Stimulated activated CD8-positive, alpha-beta memory T cell treated with anti-CD3 and anti-CD28 coated beads, Interleukin-4, amount 100 ng/mL, for 1 hour (primary cell): ENCODE measurements at places on chromosomes 16 and 17.
A peak's percentile ranks its signal among the peaks of the same experiment; 100 is the strongest.

- DNase-seq, result no peak
These were observed 1.6 kb downstream of the CD7 start for GRCh38 chr17:82315703-82316358.

- no peak for DNase-seq
These were observed 77.4 kb upstream of the CCL2 start for GRCh38 chr17:34177642-34178041.

- no peak for DNase-seq
These were observed 12.8 kb downstream of the NOD2 start for GRCh38 chr16:50706250-50706649.

GRCh38 chr16:4384509-4384942 lies 12.9 kb downstream of the VASN start:
- no peak for DNase-seq

DNA sequence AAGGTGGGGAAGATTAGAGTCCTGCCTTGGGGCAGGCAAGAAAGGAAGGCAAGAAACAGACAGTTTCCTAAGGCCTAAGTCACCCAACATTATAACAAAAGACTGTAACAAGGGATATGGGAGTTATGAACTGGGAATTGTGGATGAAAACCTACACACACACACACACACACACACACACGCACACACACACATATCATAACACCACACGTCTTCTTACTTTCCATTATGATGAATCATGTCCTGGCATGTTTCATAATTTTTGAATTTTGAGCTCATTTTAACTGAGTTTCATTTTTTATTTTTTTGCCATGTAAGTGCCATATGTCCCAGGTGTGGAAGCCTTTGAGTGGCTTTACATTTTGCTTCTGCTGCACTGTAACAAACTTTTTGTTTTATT lies 29.9 kb downstream of the HS3ST2 start:
- DNase-seq, result no peak

GRCh38 chr17:45929344-45929743 lies 35.0 kb downstream of the MAPT start:
- DNase-seq, result no peak

- no peak for DNase-seq
These were observed 29.7 kb upstream of the APPBP2 start for GRCh38 chr17:60555786-60556185.

GRCh38 chr16:19008245-19009169 lies 24.8 kb downstream of the TMC7 start:
- DNase-seq, result no peak

DNA sequence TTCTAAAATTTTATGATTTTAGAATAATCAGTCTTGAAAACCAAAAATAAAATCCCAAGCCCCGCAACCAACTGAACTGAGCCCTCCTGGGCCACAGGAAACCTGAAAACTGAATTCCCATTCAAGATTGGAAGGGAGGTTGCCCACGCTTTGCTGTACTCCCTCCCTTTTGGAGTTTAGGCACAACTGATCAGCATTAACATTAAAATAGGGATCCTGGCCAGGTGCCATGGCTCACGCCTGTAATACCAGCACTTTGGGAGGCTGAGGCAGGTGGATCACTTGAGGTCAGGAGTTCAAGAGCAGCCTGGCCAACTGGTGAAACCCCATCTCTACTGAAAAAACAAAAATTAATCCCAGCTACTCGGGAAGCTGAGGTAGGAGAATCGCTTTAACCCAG lies 52.7 kb upstream of the NETO2 start:
- DNase-seq, result no peak

DNA sequence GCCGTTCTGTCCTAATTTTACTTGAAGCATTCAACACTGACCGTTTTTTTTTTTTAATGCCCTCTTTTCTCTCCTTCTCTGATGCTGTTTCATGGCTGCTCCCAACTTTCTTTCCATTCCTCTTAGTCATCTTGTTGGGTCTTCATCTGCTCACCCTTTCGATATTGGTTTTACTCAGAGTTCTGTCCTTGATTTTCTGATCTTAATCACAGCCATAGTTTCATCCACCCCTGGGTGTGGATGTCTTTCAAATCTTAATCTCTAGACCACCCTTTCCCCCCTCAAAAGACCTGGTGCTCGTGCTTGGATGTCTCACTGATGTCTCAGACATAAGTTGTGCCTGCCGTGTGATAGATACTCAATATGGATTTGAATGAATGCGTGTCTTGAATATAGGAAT lies 22.4 kb downstream of the NDEL1 start:
- no peak for DNase-seq

GRCh38 chr16:68366062-68366461 lies 55.2 kb downstream of the PRMT7 start:
- DNase-seq, result no peak

- DNase-seq, result no peak
These were observed 32.7 kb downstream of the STAT5B start for GRCh38 chr17:42243493-42243982.

DNA sequence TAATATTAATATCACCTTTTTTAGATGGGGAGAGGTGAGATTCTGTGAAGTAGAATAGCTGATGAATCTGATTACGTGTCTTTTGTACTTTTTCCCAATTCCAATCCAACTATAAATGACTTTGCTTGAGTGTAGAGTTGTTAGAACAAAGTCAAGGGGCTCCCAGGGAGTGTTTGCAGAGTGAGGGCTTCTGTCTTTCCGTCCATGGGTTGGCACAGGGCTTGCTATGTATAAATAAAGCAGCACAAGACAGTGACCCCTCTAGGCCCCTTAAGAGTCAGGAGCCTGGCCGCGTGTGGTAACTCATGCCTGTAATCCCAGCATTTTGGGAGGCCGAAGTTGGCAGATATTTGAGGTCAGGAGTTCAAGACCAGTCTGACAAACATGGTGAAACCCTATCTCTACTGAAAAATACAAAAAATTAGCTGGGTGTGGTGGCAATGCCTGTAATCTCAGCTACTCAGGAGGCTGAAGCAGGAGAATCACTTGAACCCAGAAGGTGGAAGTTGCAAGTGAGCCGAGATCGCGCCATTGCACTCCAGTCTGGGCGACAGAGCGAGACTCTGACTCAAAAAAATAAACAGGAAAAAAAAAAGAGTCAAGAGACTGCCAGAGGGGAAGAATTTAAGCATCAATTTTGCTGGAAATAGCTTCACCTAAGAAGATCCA lies 127.9 kb upstream of the HS3ST3A1 start:
- DNase-seq, result no peak

- DNase-seq, result no peak
These were observed 27.8 kb upstream of the MEAK7 start for GRCh38 chr16:84532291-84532724.

DNA sequence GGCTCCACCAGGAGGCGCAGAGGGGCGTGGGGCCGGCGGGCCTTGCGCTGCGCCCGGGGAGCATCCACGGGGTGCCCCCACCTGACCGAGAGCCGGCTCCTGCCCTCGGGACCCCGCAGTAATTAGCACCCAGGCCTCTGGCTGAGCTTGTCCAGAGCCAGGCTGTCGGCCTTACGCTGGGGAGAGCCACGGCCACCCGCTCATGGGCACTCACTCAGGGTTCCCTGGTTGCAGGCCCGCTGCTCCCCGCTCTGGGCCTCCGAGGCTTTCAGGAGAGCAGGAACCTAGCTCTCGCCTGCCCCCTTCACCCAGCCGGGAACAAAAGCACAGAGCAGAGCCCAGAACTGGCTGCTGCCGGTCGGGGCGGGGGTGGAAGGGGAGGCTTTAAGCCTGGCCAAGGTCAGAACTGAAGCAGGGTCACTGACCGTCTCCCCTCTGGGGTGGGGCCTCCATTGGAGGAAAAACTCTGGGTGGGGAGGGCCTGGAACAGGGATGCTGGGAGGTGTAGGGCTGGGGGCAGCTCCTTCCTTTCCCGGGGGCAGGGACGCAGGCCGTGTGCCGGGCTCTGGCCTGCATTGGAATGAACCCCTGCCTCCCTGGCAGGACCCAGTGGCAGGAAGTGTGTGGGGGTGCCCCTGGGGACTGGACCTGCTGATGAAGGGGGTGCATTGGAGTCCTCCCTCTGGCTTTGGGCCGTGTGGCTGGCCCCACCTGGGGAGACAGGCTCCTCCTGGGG lies 12.3 kb downstream of the GLIS2 start:
- no peak for DNase-seq

DNA sequence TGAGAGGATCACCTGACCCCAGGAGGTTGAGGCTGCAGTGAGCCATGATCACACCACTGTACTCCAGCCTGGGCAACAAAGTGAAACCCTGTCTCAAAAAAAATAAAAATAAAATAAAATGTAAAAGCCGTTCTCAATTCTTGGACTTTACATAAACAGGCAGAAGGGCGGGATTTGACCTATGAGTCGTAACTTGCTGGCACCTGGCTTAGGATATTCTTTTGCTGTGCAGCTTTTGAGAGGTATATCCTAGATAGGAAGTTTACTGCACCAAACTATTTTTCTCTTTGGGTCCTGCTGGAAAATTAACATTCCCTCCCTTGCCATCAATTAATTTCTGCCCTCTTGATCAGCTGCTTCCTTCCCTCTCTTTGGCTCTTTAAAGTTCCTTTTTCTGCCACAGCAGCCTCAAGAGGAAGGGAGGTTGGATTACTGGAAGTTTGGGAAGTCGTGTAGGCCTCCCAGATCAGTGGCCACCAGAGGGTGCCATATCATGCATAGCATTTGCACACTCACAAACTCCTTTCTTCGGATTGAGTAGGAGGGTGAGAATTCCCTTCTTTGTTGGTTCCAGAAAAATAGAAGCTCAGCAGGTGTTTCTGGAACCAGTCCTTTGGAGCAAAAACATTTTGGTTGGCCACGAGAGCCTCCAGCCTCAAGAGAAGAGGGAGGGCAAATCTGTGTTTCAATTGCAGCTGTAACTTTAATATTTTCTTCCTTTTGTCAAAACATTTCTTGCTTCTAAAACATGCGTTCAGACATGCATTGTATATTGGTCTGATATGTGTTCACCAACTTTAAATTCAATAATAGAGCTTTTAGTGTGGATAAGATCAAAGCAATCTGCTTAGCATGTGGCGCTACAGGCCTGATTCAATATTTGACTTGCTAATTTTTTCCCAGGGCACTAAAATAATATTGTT lies 147.3 kb downstream of the CCDC182 start:
- no peak for DNase-seq

DNA sequence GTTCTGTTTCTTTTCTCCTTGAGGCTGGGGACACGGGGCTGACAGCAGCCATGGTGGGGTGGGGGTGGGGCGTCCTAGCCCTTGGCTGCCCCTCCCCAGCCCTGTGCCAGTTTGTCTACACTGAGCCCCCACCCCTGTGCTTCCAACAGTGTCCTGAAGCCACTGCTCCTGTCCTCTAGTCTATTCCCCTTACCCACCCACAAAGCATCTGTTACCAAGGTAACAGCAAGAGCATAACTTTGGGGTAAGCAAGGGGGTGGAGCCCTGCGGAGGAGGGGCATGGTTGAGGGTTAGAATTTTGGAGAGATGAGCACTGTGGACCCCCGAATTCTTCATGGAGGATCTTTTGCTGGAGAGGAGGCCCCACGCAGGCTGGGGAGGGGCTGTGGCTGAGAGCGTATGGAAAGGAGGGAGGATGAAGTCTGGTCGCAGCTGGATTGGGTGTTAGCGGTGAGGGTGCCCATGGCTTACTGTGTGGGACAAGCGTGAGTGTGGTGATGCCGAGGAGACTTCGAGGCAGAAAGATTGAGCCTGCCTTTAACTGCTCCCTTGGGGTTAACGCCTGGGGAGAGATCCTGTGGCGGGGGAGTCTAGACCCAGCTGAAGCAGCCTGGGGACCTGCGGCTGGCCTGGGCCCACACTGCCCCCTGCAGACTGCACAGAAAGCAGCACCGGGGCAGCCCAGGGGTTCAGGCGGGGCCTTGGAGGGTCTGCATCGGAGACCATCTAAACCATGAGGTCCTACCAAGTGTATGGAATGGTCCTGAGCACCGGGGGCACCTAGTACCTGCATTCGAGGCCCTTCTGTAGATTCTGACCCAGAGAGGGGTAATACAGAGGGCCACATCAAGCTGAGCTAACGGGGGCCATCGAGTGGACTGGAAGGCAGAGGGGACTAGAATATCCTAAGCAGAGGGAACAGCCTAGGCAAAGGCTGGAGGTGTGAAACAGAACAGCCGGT lies 6.1 kb upstream of the STAC2 start:
- no peak for DNase-seq

GRCh38 chr16:10297341-10298006 lies 88.4 kb upstream of the ATF7IP2 start:
- DNase-seq, result no peak

DNA sequence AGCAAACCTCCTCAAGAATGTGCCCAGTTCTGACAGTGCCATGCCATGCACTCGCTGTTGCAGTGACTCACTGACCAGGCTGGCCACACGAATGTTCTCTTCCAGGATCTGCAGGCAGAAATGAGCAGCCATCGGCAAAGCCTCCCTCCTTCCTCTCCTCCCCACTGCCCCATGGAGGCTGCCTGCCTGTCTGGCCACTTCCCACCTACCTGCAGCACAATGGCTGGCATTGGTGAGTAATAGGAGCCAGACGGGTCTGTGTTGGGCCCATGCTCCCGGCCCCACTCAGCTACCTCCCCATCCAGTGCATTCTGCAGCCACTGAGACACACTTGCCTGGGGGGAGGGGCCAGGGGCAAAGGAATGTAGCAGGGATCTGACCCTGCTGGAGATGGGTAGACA lies 2.8 kb upstream of the MATCAP1 start:
- DNase-seq, result no peak

DNA sequence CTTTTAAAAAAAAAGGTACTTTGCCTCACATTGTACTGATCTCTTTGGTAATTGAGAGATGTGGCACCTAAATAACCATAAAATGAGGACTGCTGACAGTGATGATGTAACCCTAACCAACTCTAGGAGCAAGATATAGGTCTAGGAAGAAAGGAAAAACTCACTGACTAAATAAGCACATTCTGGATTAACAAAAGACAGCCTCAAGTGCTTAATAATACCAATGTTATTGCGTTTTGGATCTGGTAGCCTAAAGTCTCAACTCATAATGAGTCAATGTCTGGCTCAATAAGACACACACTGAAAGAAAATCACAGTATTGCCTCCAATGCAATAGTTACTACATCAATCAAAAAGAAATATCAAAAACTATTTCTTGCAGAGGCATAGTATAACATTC lies 3.0 kb downstream of the ERN1 start:
- DNase-seq, result no peak

- DNase-seq, result no peak
These were observed 28.3 kb upstream of the PITPNA start for GRCh38 chr17:1590747-1591473.

- no peak for DNase-seq
These were observed 13.5 kb downstream of the NSRP1 start for GRCh38 chr17:30130121-30130520.

GRCh38 chr17:44385287-44386181 lies 3.9 kb downstream of the ITGA2B start:
- DNase-seq, result peak; percentile 47

DNA sequence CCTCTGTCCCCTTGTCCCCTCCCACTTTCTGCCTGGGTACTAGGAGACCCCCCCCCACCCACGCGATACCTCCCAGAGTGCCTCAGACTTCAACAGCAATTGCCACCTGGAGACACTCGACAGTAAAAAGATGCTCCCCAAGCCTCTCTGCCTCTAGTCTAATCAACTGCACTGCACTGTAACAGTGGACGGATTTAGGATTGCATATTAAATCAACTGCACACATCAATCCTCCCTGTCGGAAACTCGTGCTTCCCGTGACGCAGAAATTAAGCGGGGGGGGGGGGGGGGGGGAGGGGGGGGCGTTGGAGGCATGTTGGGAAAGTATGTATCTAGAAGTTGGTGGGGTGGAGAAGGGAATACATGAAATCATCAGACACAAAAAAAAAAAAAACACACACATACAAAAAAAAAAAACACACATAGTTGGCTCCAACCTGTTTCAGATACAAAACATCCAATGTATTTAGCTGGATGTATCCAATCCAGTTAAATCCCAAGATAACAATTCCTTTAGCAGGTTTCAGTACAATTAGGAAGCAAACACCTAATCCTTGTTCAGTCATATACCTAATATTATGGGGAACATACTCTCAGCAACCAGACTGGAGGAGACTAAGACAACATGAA lies 29.7 kb downstream of the FAM222B start:
- no peak for DNase-seq
